Stimulated activated CD8-positive, alpha-beta memory T cell treated with anti-CD3 and anti-CD28 coated beads, Interleukin-4, amount 100 ng/mL, for 4 hours (primary cell): ENCODE measurements at places on chromosomes 1 and 21.

- no peak for DNase-seq
Measured at GRCh38 chr21:44686000-44686781, 4.2 kb upstream of the KRTAP12-1 start.

GRCh38 chr1:238177960-238178645 lies 287.4 kb upstream of the ZP4 start:
- no peak for DNase-seq

GRCh38 chr1:173504268-173504667 lies 27.1 kb downstream of the PRDX6 start:
- DNase-seq = no peak

DNA sequence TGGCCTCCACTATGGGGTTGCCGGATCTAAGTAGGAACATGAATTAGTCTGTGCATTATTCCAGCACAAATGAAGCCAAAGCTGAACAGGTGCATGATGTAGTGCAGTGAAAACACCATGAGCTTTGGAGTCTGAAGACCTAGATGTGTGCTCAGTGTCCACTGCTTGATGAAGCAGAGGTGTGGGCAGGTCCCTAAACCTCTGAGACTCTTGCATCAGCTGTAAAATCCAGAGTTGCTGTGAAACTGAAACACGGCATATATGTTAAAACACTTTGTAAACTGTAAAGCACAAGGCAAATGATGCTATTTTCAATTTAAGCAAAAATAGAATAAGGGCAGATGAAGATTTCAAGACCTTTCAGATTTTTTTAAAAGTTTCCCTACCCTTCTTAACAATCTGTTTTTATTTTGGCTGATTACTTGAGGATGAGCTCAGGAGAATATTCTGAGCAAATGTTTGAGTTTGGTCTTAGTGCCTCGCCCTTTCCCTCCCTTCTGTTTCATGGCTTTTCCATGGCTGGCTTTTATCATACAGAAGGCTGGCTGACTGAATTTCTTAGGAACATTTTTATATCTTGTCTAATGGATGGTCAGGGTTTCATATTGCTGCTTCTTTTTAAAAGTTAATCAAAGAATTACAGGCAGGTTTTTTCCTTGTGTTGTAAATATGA lies 221.8 kb downstream of the NTNG1 start:
- no peak for DNase-seq

GRCh38 chr21:34599534-34600101 lies 15.3 kb downstream of the RCAN1 start:
- DNase-seq = no peak

- DNase-seq = no peak
Measured at GRCh38 chr1:32981003-32981901, 16.6 kb upstream of the RNF19B start.

DNA sequence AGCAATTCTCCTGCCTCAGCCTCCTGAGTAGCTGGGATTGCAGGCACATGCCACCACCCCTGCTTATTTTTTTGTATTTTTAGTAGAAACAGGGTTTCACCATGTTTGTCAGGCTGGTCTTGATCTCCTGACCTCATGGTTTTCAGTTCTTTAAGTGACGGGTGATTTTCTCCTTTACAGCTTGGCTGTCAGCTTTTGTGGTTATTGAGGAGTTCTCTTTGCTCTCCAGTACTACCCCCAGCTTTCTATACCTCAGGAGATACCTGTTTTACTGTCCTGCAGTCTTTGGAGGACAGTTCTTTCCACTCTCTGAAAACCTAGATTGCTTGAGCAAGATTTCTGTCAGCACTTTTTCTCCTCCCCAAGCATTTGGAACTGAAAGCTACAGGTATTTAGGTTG lies 45.9 kb upstream of the EGLN1 start:
- no peak for DNase-seq
